ENCODE measurements at places on chromosomes 1 and 21. TPM values are rescaled to one million over a fixed set of nuclear protein-coding genes. Genes with fewer than 3 reads are reported as not detected.

CYP4B1 gene
- 0.16 TPM for total RNA-seq

ALX3 gene
- total RNA-seq: not detected

SLC30A10 gene
- total RNA-seq: not detected

TMCO4 gene
- 7.4 TPM for total RNA-seq

UAP1 gene
- total RNA-seq: 35.1 TPM

MSH4 gene
- not detected for total RNA-seq

OR2L5 gene
- not detected for total RNA-seq

XCL2 gene
- total RNA-seq: not detected
